ENCODE measurements at places on chromosomes 7 and 10.

- no peak for DNase-seq
Measured at GRCh38 chr10:61135276-61135721, 191.3 kb upstream of the RHOBTB1 start.

DNA sequence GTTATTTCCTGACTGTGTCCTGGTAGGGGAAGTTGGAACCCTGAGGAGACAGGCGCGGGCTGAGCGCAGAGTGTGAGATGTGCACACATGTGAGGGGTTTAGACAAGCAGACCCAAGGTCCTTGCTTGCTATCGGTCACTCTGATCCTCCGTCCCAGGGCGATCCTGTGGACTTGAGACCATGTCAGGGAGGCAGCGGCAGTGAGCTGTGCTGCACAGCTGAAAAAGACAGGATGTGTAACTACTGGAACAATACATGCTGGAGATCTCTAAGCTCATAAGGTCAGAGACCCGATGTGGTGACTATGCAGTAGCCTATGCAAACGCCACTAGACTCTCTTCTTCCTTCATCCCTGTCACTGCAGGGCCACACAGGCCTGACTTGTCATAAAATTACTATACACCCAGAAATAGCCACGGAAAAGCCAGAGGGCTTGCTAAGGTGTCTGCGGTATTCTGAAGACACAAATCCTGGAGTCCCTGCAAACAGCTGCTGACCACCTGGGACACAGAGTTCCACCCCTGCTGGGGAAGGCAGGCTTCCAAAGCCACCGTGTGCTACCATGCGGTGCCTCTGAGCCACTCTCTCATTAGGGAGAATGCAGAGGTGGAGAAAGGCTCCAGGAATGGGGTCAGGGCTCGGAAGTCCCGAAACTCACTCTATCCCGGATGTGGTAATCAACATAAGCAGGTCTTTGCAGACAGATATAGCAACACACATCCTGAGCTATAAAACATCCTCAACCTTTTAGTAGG lies 91.1 kb upstream of the DDC start:
- no peak for DNase-seq

- no peak for DNase-seq
Measured at GRCh38 chr10:101028446-101029337, 2.2 kb downstream of the PDZD7 start.

DNA sequence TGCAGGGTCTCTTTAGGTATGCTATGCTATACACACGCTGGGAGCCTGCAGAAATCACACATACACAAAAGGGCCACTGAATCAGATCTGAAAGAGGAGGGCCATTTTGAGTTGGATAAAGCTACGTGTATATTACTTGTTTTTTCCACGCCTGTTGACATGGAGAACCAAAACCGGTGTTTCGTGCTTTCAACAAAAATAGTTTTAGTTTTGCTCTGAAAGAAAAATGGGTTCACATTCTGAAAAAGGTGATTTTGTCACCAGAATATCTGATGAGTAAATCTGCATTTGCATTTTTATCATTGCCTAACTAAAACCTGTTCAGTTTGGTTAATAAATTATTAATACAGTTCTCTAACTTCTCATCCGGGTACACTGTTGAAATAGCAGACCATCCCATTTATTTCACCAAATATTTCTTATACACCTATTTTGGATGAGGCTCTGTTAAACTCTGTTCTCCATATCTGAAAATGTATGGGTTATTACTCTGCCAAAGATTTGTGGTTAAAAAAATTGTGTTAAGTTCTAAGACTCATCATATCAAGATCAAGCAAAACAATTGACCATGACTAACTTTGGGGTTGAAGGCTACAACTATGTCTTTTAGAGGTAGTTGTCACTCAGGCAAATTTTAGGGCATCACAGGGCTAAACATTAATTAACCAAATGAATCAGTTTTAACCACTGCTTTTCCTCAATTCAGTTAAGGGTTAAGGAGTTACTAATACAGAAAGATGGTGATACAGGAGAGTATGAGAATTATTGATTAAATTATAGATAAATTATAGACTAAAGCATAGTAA lies 101.2 kb upstream of the RPA3 start:
- DNase-seq = no peak
